ENCODE measurements at places on chromosomes 12 and 14. TPM values are rescaled to one million over a fixed set of nuclear protein-coding genes. Genes with fewer than 3 reads are reported as not detected.

DNA sequence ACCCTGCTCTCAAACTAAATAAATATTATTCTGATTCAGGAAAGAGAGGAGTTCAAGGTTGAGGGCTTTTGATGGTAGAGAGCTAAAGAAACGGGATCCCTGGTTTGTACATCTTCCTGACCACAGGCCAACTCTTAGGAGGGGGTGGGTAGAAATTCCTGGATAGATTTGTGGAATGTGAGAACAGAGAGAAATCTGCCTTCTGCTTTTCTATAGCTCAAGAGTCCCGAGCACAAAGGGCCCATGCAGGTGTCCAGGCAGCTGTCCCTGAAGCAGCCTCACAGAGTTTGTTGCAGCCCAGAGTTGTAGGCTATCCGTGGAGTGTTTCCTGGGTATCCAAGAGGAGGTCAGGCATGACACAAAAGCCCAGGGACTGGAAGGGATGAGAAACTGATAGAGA is 198.6 kb downstream of the BCAT1 start:
- DNase-seq, result no peak

DNA sequence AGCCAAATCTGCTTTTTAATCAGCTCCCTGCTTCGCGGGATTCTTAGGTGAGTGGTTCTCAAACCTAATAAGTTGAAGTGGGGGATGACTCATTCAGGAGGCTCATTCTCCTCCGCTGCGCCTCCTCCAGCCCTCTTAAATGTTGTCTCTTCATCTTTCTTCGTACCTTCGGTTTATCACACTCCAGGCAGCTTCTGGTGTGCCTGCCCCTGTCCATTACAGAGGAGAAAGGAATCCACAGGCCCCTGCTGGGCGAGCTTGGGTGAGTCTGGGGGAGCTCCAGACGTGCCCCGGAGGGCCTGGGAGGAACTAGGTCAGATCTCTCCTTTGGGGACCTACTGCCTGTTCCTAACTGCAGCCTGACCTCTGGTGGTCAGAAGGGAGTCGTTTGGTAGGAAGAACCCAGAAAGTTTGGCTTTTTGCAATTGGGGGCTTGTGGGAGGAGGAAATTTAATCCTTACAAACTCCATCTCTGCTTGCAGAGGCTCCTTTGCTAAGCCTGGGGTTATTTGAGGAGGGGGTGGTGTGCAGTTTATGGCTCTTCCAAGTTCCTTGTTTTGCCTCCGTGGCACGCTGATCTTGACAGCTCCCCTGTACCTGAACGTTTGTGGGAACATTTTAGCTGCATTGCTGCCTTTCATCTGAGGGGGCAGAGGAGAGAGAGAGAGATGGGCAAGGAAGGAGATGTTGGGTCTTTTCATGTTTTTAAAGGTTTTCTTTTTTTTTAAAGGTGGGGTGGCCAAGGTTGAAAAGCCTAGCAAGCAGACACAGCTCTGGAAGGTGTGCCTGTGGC is 84.1 kb upstream of the GNG2 start:
- peak; percentile 89 for DNase-seq

- DNase-seq, result no peak
Measured at GRCh38 chr14:96519970-96520369, 17.8 kb downstream of the PAPOLA start.

DNA sequence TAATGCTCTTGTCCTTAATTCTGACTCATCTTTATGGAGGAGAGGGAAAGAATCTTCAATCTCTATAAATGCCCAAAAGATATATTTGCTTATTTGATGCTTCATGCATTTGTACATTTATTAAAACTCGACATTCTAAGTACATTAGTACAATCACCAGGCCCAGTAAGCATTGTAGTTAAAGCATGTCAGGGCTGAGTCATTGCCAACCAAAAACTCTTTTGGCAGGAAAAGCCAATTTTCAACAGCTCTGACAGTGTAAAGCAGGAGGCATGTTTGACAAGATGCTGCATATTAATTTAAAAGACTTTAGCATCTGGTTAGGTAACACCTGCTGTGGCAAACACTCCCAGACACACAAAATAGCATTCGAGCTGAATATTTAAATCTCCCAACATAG is 290.9 kb downstream of the PPFIA2 start:
- DNase-seq, result no peak

DNA sequence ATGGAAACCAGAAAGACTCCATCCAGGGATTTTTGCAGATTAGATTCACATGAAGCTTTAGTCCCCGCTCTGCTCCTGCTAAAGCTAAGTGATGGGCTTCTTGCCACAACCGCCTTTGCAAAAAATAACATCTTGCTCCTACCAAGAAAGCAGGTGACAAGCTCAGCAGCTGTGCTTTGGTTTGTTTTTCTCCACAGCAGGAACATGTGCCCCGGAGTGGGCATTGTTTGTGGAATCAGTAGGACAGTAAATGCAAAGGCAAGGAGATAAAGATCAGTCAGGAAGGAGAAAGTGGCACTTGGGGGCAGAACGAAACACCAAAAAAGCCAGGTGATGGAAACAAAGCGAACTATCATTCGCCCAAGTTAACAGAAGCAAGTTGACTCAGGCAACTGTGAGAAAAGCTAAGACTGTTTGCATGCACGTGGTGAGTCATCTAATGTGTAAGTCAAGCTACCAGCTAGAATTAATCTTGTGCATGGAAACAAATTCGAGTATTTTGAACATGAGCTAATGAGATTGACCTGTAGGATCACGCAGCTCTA is 165.5 kb upstream of the PLXNC1 start:
- no peak for DNase-seq

- DNase-seq, result peak; percentile 38
Measured at GRCh38 chr14:22814941-22815713, at the start of gene SLC7A7. TSS of gene SLC7A7 (minus strand) at chr14:22815435. CDS start at chr14:22813398, 2,037 bp downstream.

GRCh38 chr12:124566161-124566996 is 1.0 kb downstream of the NCOR2 start:
- peak; percentile 91 for DNase-seq

GRCh38 chr12:96766232-96766631 is 140.8 kb upstream of the NEDD1 start:
- DNase-seq, result peak; percentile 55

- peak; percentile 99 for DNase-seq
Measured at GRCh38 chr12:49367381-49368239, at the start of gene SPATS2. TSS of gene SPATS2 (plus strand) at chr12:49367462. CDS start at chr12:49461013, 93,551 bp downstream.

GRCh38 chr12:6959058-6959804 is 8.1 kb downstream of the PTPN6 start:
- no peak for DNase-seq

DNA sequence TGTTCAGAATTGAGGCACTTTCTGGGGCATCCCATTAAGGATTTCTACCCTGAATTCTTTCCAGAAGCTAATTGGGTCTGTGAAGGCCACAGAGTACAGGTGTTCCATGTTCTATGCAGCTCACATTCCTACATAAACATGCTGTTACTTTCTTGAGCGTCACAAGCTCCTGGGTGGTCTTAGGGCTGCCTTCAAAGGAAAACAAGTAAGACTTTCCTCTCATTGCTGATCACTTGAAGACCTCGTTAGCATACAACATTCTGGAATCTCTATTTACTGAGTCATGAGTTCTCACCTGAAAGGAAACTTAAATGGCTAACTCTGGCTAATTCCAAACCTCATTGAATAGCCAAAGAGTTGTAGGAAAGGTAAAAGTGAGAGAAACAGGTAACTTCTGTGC is 63.0 kb upstream of the HMGA2 start:
- peak; percentile 80 for DNase-seq

- no peak for DNase-seq
Measured at GRCh38 chr14:36430662-36431084, 89.4 kb downstream of the NKX2-1 start.

DNA sequence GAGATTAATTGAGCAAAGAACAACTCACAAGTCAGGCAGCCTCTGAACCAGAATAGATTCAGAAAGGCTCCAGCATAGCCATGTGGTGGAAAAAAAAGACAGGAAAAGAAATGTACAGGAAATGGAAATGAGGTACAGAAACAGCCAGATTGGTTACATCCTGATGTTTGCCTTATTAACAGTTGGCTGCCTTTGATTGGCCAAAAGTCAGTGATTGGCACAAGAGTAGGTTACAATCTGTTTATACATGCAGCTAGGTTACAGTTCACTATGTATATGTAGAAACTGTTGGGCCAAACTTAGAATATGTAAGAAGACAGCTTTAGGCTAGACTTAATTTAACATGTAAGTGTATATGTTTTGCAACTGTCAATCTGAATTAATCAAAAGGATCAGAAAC is 118.9 kb downstream of the UNC79 start:
- DNase-seq, result no peak

- no peak for DNase-seq
Measured at GRCh38 chr14:31307618-31308017, 100.0 kb upstream of the HECTD1 start.

Gene PMEL
- total RNA-seq, result 71.0 TPM

Gene JPH4
- total RNA-seq, result 6.7 TPM

Gene AQP6
- 0.09 TPM for total RNA-seq

Gene ARMH4
- 42.6 TPM for total RNA-seq

Gene GRIP1
- total RNA-seq, result 19.5 TPM

Gene ZNF268
- 38.2 TPM for total RNA-seq

Gene MYH6
- 0.13 TPM for total RNA-seq

Gene TAS2R20
- total RNA-seq, result 1.3 TPM

Gene NOVA1
- total RNA-seq, result 11.4 TPM

Measured in H9 (cell line).